ENCODE measurements at places on chromosomes 6 and 20.

- DNase-seq: no peak
Observed at GRCh38 chr6:64249115-64249514, 613.5 kb downstream of the PHF3 start.

GRCh38 chr20:62902926-62903615, 23.2 kb downstream of the DIDO1 start:
- no peak for DNase-seq

DNA sequence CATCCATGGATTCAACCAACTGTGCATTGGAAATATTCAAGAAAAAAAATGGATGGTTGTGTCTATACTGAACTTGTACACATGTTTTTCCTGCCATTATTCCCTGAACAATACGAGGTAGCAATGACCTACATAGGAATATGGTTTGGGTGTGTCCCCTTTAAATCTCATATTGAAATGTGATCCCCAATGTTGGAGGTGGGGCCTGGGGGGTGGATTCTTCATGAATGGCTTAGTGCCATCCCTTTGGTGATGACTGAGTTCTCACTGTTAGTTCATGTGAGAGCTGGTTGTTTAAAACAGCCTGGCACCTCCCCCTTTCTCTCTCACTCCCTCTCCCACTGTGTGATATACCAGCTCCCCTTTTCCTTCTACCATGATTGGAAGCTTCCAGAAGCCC, 139.8 kb upstream of the BACH2 start:
- DNase-seq: no peak

- DNase-seq: no peak
Observed at GRCh38 chr20:58864346-58864745, 11.8 kb downstream of the GNAS start.

DNA sequence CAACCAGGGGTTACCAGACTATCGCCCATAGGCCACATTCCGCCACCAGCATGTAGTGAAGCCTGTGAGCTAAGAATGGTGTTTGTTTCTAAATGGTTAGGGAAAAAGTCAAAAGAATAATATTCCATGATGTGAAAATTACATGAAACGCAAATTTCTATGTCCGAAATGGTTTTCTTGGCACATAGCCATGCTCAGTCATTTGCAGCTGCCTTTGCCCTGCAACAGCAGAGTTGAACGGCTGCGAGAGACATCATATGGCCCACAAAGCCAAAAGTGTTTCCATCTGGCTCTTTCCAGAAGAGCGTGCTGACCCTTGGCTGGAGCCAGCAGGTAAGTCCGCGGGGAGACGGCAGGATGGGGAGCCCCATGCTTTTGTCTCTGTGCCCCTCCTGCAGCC, 60.7 kb downstream of the FAM120B start:
- no peak for DNase-seq

GRCh38 chr20:21681234-21681921, 24.1 kb upstream of the PAX1 start:
- no peak for DNase-seq

DNA sequence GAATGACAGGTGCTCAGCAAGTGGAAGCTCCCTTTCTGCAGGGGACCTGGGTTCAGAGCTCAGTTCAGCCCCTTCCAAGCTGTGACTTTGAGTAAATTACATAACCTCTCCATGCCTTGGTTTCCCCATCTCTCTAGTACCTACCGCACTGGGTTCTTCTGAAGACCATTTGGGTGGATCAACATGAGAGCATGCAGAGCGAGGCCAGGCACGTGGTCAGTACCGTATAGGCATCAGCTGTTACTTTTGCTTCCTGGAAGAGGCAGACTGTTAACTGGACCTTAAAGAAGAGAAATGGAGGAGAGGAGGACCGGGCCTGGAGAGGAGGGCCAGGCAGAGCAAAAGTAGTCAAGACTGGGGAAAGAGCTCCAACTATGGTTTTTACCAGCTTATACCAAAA, 1.7 kb upstream of the MYLK2 start:
- DNase-seq: no peak

- DNase-seq: no peak
Observed at GRCh38 chr6:22328474-22328873, 31.6 kb upstream of the PRL start.

DNA sequence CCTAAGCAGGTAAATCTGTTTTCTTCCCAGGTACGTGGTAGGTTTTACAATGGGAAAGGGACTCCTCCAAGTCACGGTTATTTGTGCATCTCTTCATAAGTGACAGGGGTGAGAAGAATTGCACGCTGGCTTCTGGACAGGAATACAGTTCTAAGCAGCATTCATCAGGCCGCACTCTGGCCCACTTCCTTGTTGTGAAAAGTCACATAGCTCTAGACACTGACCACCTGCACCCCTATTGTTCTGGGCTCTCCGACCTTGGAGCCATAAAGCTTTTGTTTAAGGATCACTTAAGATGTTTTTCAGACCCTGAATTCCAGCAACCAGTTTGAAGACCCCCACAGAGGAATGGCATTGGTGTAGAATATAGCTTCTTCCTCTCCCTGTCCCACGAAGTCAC, 31.4 kb downstream of the RAMACL start:
- DNase-seq: no peak
